Pons (tissue), 1 donor: ENCODE measurements at places on chromosomes 12 and 14.

DNA sequence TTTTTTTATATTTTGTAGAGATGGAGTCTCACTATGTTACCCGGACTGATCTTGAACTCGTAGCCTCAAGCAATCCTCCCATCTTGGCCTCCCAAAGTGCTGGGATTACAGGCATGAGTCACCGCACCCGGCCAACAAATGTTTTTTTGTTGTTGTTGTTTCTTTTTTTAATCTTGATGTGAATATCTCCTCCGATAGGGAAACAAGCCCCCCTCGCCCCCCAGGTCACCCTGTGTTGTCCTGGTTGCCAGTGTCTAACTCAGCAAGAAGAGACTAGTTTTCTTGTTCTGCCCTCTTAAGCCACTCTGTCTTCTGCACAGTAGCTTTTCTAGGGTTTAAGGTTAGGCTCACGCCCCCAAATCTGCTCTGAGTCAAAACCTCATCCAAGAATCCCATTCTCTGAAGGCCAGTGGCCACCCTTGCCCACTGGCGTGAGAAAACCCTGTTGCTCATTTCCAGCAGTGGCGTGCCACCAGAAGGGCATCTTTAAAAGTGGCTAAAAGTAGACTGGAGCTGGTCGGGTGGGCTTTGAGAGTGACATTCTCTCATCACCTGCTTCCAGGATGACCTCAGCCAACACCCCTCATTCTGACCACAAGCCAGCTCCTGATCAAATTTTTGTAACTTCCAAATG, 42.7 kb downstream of the C14orf132 start:
- no peak for DNase-seq

- no peak for DNase-seq
Observed at GRCh38 chr14:52891800-52892199, 59.0 kb downstream of the FERMT2 start.

DNA sequence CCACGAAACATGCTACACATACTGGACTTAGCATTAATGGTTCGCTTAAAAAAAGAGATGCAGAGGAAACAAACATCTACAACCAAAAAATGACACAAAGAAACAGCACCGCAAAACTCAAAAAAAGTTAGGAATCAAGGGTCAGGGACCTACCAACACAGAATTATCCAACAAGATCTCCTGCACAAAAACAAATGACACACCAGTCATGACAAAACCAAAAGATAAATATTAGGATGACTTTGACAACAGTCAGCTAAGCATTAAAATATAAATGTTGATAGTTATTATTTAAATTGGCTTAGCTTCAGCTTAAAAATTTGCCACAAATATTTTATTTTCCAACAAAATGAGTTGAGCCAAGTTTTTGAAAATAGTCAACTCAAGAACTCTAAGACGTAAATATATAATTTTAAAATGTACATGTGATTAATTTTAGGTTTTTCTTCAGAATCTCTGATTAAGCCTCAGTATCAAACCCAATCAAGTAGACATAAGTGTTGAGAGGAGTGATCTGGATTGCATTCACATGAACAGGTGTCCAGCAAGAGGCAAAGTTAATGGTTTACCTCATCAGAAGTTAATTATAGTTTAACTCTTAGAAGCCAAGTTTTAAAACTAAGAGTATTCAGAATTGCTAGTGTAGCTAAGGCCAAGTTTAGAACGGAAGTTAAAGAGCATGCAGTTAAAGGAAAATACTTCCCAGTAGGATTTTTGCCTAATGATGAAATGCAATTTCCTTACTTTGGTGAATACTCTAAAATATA, 79.9 kb downstream of the HEATR5A start:
- DNase-seq = no peak

- no peak for DNase-seq
Observed at GRCh38 chr14:58898655-58899316, 261.0 kb downstream of the DACT1 start.

DNA sequence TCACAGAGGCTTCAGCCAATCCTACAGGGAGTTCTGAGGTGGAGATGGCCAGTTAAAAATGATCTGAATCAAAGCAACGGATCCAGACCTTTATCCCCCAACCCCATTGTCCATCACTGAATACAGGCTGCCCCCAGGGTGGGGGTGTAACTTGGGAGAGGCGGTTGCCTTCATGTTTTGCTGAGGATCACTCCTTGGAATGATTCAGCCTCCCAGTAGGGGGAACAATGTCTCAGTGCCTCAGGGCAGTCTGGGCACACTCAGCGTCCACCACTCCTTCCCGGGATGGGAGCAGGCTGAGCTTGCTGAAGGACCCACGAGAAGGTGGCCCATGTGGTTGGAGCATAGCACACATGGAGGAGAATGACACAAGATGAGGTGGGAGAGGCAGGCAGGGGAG, 60.2 kb downstream of the RFX4 start:
- DNase-seq = no peak

DNA sequence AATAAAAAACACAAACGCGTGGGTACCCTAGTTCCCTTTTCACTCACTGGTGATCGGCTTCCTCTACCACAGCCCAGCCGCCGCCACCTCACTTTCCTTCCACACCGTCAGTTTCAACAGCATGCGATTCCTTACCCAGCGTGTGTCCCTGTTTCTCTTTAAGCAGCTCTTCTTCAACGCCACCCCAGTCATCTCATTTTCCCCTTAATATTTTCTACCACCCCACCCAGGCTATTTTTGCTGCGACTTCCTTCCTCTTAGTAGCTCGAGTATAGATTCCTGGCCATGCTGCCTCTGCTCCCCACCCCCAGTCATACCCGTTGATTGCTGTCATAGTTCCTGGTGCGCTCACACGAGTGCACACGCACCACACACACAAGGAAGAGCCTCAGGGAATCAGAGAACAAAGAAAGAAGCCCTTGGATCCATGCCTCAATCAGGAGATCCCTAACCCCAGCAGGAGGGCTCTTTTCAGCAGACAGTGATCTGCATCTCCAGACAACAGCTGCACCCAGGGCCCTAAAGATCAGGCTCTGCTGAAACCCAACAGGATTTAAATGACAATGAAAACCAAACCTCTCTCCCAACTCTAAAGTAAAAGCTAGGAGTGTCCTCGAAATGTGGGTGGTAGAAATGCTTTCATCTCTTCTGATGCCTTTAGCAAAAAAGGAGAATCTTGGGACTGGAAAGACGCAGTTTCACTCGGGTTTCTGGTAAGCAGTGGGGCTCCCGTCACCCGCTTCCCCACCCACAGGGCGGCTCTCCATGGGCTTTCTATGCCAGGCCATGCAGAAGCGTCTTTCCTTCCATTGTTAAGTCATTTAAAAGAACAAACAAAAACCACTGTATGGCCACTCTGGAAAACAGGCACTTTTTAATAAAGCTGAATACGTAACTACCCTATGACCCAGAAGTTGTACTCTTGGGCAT, 23.8 kb downstream of the VPS37B start:
- peak; percentile 83 for DNase-seq

- DNase-seq = no peak
Observed at GRCh38 chr12:43022838-43023237, 433.3 kb upstream of the PRICKLE1 start.

- no peak for DNase-seq
Observed at GRCh38 chr14:103103461-103104388, 9.2 kb downstream of the EXOC3L4 start.

- DNase-seq = no peak
Observed at GRCh38 chr14:94974893-94975292, 182.4 kb downstream of the DICER1 start.

DNA sequence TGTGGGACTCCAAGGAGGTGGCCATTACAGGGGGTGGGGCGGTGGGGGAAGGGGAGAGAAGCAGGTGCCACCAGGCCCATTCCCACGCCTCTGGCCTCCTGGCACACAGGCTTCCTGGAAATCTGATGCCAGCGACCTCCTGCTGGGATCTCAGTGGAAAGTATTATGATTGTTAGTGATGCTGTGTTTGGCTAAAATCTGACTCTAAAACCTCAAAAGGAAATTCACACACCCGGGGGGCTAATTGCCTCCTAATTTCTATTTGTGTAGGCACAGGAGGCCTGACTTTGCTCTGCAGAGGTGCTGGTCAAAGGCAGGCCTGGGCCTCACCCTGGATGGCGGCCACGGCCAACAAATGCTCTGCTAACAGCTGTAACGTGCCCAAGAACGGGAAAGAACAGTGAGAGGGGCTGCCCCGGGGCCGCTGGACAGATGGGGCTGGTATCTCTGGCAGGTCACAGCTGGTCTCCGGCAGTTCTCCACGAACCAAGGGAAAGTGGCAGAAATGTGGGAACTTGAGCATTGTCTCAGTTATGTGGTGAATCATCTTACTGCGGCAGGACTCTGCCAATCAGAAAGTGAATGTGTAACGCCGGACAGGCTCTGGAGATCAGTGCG, 14.3 kb downstream of the FAM181A start:
- no peak for DNase-seq

- DNase-seq = peak; percentile 93
Observed at GRCh38 chr14:56339855-56340701, 221.9 kb downstream of the PELI2 start.

GRCh38 chr14:95436354-95436753, 80.1 kb downstream of the SYNE3 start:
- DNase-seq = no peak
